ENCODE measurements at places on chromosomes 3 and 15. TPM values are rescaled to one million over a fixed set of nuclear protein-coding genes. Genes with fewer than 3 reads are reported as not detected.

The REC114 gene
- not detected for total RNA-seq

The BFSP2 gene
- not detected for total RNA-seq

The SMCO1 gene
- total RNA-seq: not detected

DNA sequence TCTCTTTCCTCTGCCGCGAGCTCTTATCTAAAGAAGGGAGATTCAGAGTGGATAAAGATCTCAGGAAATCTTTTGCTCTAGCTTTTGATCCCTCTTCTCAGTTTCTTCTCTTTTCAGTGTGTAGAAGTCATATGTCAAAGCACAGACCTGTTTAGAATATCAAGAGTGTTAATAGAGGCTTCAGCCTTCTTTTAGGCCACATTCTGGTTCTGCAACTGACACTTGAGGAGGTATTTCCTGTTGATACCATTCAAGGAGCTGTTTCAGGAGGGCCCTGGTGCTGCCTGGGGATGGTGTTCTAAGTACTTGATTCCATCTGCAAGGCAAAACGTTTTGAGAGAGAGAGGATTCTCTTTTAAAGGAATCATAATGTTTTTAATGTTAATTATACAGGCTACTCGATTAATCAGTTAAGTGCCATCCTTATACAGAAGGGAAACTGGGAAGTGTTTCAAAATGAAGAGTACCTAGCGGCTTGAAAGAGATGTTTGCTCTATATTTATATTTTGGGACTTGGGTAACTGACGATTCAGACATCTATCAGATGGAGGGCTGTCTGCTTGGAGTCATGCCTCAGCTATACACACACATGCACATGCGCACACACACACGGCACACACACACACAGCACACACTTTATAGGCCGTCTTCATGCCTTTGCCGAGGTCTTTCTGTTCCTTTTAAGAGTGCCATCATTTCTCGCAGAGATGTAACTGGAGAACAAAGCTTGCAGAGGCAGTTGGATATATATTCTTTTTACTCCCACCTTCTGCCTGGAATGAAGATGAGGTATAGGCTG, 313.9 kb downstream of the PTPRG start:
- DNase-seq: no peak

DNA sequence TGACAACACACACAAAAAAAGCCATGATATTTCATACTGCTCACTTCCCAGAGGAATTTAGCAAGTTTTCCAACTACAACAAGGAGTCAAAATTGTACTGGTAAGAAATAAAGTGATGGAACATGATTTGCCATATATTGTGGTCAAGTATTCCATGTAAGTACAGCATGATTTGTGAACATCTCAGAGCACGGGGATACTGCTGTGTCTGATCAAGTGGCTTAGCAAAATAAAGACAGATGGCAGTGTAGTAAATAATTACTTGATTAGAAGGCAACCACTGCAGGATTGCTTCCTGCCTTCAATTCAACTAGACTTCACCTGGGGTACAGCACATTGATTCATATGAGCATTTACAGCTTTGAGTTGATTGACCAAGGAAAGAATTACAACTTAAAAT, 51.6 kb upstream of the DUT start:
- DNase-seq: no peak

GRCh38 chr3:180467177-180467576, 134.8 kb upstream of the TTC14 start:
- no peak for DNase-seq

DNA sequence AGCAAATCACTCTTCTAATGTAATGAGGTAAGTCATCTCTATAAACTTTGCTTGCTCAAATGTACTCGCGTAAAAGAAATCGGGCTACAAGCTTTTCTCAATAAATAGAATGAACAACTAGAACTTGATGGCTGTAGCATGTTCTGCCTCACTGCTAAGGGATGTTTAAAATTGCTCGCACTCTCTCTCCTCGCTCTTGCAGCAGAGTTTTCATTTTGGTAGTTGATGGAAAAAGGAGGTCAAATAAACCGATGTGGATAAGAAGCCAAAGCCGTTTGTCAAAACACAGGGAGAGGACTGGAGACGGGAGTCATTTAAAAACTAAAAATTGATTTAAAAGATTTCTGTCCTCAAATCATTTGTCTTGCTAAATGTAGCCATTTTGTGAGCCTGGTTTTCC, 53.3 kb downstream of the ANXA2 start:
- no peak for DNase-seq

Data from mucosa of descending colon (tissue), 3 donors.